ENCODE measurements at places on chromosomes 16 and 17. TPM values are rescaled to one million over a fixed set of nuclear protein-coding genes. Genes with fewer than 3 reads are reported as not detected.

Gene VASN
- 49.8 TPM for total RNA-seq

Gene ABCA10
- total RNA-seq = not detected

Gene TAC4
- total RNA-seq = not detected

Gene BTBD17
- total RNA-seq = not detected

Gene SP6
- 14.9 TPM for total RNA-seq

Gene PTGES3L
- total RNA-seq = 0.70 TPM

Gene KREMEN2
- 16.2 TPM for total RNA-seq

Gene NETO2
- 41.2 TPM for total RNA-seq

Gene RNU2-1
- total RNA-seq = 4,274 TPM

Gene SEC14L5
- total RNA-seq = 1.1 TPM

Gene KIFC3
- total RNA-seq = 52.5 TPM

Gene KRT16
- 41.7 TPM for total RNA-seq

Gene MRPS34
- total RNA-seq = 247 TPM

Gene GPRC5B
- total RNA-seq = 70.2 TPM

Gene MYH8
- not detected for total RNA-seq

Gene UTS2R
- total RNA-seq = not detected

Gene CDH16
- not detected for total RNA-seq

Gene SENP3
- 68.4 TPM for total RNA-seq

Gene KIF2B
- total RNA-seq = not detected

Gene ZBTB4
- total RNA-seq = 50.6 TPM

Gene TMEM220
- total RNA-seq = not detected

Gene PRSS36
- total RNA-seq = 6.8 TPM

Gene TNFRSF13B
- total RNA-seq = not detected

Gene SLC6A4
- not detected for total RNA-seq

Gene KRT39
- total RNA-seq = not detected

Gene KRT34
- 1.4 TPM for total RNA-seq

Gene CACNG5
- total RNA-seq = not detected

Gene FSCN2
- total RNA-seq = 4.3 TPM

Gene MTMR4
- 39.6 TPM for total RNA-seq

Gene NACA2
- total RNA-seq = not detected

Gene KCNH6
- total RNA-seq = not detected

Gene STX4
- 100 TPM for total RNA-seq

Gene NEK8
- 11.5 TPM for total RNA-seq

Gene SLC38A8
- not detected for total RNA-seq

Gene TPSB2
- not detected for total RNA-seq

Gene KRTAP2-1
- total RNA-seq = not detected

Gene CD300E
- total RNA-seq = not detected

Gene PERCC1
- total RNA-seq = not detected

Gene TPSG1
- total RNA-seq = not detected

Gene KRT17
- total RNA-seq = 80.8 TPM

Gene CENPV
- 18.1 TPM for total RNA-seq

Gene LRRC75A
- 15.8 TPM for total RNA-seq

Gene CCDC154
- 2.8 TPM for total RNA-seq

Gene KRTAP16-1
- total RNA-seq = not detected

Measured in PC-9 (cell line).